ENCODE measurements at places on chromosomes 16 and 17.

GRCh38 chr17:64498308-64499203, 1.7 kb upstream of the POLG2 start:
- DNase-seq, result no peak

DNA sequence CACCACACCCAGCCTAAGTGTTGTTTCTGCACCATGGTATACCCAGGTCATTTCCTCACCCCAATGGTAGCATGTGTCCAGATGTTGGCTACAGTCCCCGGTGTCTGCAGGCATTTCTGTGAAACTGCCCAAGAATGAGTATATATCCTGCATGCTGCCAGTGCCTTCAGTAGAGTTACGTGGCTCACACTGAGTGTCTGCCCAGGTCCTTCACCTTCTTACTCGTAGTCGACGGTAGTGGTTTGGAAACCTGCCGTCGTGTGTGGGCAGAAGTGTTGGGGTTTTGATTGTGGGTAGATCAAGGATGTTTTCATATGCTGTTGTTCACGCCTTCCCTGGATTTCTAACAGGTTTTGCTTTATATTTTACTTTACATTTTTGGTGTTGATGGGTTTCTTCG, 16.8 kb downstream of the TCF25 start:
- DNase-seq, result no peak

DNA sequence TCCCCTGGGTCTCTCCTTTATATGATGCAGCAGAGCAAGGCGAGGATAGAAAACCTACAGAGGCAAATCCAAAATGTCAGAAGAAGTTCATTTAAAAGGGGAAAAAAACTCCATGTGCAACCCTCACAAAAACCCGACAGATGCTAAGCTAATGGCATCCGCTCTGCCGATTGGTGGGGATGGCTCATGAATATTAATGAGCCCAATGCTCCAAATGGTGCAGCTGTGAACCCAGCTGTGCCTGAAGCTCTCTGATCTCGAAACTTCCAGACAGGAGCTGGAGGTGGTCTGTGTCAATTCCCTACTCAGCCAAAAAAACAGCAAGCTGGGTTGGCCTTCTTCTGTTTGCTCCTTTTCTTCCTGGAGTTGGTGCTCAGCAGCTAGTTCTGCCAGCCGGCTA, 15.5 kb downstream of the SNX11 start:
- DNase-seq, result no peak

GRCh38 chr16:3038896-3039295, 2.2 kb upstream of the BICDL2 start:
- no peak for DNase-seq

DNA sequence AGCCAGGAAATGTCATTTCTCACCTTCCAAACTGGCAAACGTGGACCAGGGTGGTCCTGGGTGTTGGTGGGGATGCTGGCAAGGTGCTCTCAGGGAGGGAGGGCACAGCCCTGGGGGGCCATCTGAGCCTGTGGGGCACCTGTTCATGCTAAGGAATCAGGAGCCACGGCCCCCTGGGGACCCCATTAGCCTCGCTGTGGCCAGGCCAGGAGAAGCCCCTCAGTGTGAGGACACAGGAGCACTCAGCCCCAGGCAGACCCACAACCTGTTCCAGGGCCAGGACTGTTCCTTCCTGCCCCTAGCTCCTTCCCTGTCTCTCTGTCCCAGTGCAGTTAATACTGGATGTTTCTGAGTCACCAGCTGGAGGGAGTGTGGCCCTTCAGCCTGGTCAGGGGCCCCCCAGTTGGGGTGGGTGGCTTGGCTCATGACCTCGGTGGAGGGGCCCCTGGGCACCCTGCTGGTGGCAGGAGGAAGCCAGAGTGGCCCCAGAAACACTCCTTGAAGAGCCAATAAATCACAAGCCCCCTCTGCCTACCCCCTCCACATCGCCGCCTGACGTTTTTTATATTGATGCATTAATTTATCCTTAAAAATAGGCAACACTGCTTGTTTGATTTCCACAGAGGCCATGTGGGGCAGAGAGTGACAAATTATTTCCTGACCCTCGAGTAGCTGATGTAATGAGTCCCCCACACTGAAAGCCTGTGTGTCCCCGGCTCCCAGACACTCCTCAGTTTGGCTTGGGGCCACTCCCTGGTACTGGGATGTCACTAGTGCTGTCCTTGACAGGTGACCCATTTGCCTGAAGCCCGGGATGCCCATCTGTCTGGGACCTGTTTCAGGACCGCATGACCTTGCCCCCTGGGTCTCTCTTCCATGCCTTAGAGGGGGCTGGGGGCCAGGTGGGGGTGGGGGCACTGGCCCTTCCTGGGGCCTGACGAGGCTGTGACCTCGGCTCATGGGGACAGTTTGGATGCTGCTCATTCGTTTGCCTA, 22.3 kb downstream of the ACTG1 start:
- DNase-seq, result no peak

GRCh38 chr16:73094371-73094770, 46.4 kb upstream of the ZFHX3 start:
- DNase-seq, result no peak

- DNase-seq, result no peak
Observed at GRCh38 chr16:57740423-57741071, 5.0 kb downstream of the KATNB1 start.

- DNase-seq, result no peak
Observed at GRCh38 chr17:16930571-16931317, 41.2 kb downstream of the TNFRSF13B start.

- no peak for DNase-seq
Observed at GRCh38 chr16:8948069-8948593, 15.6 kb downstream of the USP7 start.

DNA sequence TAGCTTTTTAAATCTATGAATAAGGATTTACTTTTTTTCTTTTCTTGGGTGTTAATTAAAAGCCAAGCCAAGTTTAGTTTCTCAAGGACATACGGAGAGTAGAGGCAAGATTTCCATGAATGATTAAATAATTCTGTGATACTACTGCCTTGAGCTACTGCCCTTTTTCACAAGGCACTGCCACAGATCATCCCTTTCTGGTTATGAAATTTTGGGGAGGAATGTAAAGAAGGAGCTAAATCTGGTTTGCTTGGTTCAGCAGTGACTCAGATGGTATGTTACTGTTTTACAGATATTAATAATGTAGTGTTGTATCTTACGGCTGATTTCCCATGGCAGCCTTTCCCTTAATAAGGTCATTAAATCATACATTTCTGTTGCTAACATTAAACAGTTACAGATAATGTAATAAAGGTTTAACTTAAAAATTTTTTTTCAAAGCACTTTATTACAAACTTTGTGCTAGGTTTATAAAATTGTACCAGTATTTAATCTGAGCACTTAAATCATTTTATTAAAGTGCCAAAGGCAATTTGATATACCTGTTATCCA, 2.6 kb downstream of the WSB1 start:
- no peak for DNase-seq

DNA sequence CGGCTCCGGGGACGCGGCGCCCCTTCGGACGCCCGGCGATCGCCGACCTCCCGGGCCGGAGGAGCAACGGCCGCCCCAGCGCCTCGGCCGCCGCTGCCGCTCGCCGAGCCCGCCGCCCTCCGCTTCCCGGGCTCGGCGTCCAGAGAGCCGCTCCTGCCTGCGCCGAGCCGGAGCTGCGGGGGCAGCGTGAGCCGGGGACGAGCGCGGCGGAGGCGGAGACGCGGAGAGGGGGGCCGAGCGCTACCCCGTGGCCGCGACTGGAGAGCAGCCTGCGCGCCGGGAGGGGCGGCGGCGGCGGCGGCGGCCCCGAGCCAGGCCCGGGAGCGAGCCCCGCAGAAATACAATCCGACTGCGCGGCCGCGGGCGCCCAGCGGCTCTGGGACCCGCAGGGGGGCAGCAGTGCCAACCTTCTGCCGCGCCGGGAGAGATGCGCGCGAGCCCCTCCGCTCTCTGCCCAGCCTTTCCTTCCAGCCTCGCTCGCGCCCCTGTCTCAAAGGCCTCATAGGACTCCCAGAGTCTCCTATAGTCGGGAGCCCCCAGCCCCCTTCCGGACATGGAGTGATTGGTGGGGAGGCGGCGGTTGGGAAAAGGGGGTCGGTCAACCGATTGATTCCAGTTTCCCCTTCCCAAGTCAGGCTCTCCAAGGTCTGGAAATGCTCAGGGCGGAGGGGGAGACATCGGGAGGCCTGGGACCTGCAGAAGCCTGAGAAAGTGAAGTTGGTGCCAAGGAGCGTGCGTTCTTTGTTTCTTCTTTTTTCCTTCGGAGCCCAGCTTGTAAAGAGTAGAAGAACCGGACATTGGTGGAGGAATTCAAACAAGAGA, 1.0 kb upstream of the SDK2 start:
- peak; percentile 62 for DNase-seq

DNA sequence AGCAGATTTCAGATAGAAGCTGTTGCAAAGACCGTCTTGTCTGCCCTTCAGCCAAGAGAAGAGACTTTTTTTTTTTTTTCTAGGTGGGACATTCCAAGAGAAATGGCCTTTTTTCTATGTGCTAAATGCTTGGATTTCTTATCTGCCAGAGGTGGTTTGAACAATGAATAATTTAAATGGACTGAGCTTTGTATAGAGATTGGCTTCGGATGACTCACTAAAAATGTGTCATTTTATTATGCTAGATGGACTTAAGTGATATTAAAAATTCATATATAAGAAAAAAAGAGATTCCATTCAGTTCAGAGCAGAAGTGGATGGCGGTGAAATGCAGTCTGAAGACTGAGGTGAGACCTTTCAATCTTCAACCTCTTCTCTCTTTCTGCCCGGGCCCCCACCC, 58.4 kb downstream of the MEAK7 start:
- no peak for DNase-seq

GRCh38 chr17:49899191-49899485, 51.3 kb upstream of the TAC4 start:
- no peak for DNase-seq

GRCh38 chr16:13178318-13178717, 276.9 kb downstream of the SHISA9 start:
- no peak for DNase-seq

- DNase-seq, result no peak
Observed at GRCh38 chr17:64718058-64718457, 56.0 kb upstream of the SMURF2 start.

DNA sequence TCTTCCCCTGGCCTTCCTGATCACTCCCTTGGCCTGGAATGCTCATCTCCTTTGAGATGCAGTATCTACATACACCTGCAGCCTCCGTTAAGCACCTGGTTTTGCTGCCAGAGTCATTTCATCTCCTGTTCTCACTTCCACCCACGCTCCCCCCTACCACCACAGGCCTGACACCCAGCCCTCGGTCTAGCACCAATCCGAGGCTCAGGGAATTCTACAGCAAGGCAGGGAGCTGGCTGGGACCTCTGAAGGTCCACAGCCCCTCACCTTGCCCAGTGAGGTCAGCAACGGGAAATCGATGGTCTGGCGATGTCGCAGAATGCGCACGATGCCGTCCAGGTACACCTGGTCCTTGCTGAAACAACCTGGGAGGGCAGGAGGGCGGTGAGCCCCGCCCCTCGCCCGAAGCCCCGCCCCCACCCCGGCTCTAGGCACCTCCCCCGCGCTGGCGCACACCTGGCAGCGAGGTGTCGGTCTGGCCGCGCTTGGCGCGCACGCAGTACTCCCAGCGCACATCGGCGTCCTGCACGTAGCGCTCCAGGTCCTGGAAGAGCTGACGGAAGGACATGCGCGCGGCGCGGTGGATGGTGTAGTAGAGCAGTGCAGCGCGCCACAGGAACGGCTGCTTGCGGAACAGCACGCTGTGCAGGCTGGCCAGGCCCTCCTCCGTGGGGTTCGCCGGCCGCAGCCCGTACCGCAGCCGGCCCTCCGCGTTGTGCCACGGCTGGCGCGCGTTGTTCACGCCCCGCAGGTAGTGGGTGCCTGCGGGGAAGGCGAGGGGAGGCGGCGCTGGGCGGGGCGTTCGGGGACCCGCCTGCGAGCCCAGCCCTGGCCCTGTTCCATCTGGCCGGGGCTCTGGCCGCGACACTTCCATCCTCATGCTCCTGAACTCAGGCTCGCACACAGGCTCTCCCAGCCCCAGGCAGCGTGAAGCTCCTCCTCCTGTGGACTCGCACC, 5.7 kb downstream of the MATCAP1 start:
- no peak for DNase-seq

DNA sequence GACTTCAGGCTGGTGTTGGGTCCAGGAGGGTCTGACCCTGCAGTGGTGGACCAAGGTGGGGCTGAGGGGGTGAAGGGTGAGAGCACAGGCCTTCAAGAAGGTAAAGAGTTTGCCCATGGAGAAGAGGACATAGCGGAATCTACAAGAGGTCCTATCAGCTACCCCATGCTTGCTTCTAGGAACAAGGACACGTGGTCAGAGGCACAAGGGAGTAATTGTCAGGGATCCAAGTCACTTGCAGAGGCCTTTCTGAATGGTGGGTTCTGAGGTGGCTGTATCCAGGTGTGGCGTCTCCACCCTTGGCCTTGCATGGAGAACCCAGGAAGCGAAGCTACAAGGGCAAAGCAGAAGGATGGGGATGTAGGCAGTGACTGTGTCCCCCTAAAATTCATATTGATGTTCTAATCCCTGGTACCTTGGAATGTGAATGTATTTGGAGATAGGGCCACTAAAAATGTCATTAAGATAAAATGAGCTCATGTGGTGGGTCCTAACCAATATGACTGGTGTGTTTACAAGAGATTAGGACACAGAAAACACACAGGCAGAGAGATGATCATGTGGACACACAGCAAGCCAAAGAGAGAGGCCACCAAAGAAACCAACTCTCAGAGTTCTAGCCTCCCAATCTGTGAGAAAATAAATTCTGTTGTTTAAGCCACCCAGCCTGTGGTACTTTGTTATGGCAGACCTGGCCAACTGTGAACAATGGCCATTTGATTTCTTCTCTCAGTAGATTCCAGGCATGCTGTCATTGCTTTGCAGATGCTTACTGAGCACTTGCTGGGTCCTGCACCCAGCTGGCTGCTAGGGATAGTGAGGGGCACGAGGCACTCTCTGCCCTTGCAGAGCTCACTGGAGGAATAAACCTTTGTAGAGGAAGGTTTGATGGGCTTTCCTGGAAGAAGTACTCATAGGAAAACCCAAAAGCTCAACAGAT, 75.8 kb downstream of the UTP18 start:
- DNase-seq, result no peak

GRCh38 chr17:82229698-82230608, 1.1 kb downstream of the SLC16A3 start:
- DNase-seq, result no peak

DNA sequence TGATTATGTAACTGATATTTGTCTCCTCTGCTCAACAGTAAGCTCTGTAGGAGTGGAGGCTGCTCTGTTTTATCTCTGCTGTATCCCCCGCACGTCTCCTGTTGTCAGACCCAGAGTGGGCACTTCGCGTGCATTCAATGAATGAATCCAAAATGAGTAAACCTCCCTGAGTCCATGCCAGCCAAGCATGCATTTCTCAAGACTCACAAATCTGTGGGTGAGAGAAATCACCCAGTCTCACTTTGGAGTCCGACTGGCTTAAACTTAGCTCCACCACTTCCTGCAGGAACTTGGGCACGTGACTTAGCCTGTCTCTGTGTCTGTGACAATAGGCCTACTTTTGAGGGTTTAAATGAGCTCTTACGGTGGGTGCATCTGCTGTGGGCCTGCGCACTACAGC, 3.7 kb downstream of the PNPO start:
- no peak for DNase-seq

- no peak for DNase-seq
Observed at GRCh38 chr16:8677481-8677880, 3.1 kb downstream of the ABAT start.

DNA sequence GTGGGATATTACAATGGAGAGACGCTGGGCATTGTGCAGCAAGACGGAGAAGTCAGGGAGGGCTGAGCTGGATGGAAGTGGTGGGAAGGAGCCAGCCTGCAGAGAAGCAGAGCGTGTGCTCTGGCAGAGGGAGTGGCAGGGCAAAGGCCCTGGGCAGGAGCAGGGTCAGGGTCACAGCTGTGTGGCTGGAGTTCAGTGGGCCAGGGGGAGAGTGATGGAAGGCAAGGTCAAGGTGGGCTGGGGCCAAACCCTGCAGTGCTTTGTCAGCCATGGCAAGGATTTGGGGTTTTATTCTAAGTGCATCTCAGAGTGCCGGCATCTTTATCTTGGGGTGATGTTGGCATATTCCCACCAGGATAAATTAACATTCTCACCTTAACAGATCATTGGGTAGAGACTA, 31.9 kb upstream of the C16orf78 start:
- DNase-seq, result no peak
